ENCODE measurements at places on chromosomes 5 and 9. TPM values are rescaled to one million over a fixed set of nuclear protein-coding genes. Genes with fewer than 3 reads are reported as not detected.

GRCh38 chr9:12735665-12736064 lies 39.2 kb upstream of the LURAP1L start:
- DNase-seq, result no peak

- no peak for DNase-seq
Measured at GRCh38 chr5:180523629-180524466, 29.7 kb downstream of the CNOT6 start.

The FREM1 gene
- polyA plus RNA-seq, result 15.1 TPM

DNA sequence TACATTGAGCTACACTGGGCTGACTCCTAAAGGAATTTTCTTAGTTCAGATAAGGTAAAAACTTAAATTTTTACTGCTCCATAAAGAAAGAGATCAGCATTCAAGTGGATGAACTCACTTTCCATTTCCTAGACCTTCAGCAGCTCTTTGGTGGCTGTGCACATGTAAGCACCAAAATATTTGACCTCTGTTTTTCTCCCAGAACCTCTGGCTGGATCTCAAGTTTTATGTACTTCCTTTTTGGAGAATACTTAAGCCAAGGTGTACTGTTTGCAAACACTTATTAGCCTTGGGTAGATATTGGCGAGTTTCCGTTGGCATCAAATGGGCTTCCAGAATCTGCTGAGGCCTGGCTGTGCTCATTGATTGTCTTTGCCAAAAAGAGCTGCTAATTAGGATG lies 10.3 kb downstream of the TNC start:
- no peak for DNase-seq

The MLANA gene
- 0.25 TPM for polyA plus RNA-seq

DNA sequence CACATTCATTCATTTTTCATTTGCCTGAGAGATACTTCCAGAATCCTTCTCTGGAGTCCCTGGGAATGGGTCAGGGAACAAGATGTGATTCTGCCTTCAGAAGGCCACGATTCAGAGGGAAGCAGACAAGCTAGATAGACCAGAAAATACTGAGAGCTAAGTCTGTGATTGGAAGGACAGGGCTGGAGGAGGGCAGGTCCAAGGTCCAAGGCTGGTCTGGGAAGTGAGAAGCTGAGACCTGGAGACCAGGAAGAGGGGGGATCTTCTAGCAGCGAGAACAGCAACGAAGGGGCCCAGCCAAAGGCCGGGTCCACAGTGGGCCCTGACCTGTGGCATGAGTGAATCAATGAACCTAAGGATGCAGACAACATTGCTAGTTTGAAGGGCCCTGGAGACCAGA lies 4.1 kb upstream of the IER5L start:
- no peak for DNase-seq

DNA sequence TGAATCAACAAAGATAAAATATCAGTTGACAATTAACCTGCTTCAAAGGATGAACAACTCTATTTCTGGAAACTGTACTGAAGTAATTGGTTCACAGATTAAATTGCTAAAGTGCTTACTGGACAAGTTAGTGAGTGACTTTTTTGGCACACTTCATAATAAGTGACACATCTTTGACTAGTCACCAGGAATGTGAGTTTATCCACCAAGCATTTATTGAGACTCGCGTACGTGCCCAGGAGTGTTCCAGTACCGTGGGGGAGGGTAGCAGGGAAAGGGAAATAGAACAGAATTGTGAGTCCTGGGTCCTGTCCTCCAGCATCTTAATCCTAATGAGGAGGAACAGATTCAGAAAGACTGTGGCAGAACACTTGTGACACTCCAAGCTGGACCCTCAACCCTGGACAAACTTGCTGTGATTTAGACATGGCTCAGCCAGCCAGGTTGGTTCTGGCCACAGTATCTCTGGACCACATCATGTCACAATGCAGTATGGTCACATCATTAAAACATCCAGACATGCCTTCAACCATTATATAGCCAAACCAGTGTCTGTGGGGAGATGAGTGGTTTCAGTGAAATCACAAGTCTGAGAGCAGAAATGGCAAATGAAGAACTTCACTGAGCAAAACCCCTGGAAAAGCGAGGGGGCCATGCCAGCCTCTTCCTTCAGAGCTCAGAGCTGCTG lies 623.1 kb downstream of the BNC2 start:
- no peak for DNase-seq

DNA sequence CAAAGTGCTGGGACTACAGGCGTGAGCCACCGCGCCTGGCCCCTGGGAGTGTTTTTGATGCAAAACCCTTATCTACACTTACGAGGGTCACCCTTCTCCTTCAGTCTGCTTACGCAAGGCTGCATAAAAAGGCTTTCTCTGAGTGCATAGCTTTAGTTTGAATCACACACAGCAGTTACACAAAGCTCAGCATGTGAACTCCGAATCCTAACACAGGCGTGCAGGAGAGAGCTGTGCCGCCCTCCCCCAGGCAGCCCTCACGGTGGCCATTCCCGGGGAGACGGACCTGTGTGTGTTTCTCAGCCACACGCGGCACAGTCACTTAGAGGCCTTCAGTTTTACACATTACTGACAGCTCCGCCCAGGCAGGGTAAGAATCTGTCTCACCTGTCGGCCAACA lies 26.7 kb downstream of the EXD3 start:
- no peak for DNase-seq

GRCh38 chr5:15554542-15554941 lies 54.6 kb downstream of the FBXL7 start:
- no peak for DNase-seq

GRCh38 chr5:35863159-35863558 lies 6.5 kb downstream of the IL7R start:
- no peak for DNase-seq

GRCh38 chr5:112183103-112183711 lies 235.9 kb downstream of the EPB41L4A start:
- DNase-seq, result no peak

DNA sequence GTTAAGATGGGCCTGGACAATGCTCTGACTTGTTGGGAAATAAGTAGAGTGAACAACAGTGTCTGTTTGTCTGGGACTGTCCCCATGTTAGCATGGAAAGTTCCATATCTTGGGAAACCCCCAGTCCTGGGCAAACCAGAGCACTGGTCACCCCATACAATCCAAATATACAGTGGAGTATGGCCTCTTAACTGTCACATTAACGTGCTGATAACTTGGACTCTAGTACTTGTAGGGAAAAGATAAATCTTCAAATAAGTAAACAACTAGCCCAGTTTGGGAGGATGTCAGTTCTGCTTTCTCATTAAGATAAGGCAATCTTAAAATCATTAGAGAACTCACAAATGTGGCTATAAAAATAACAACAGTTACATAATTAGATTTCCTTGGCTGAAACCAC lies 47.6 kb upstream of the JAK2 start:
- no peak for DNase-seq

GRCh38 chr5:83708170-83708569 lies 12.5 kb downstream of the HAPLN1 start:
- no peak for DNase-seq

- no peak for DNase-seq
Measured at GRCh38 chr5:75663579-75664284, 52.5 kb downstream of the ANKDD1B start.

DNA sequence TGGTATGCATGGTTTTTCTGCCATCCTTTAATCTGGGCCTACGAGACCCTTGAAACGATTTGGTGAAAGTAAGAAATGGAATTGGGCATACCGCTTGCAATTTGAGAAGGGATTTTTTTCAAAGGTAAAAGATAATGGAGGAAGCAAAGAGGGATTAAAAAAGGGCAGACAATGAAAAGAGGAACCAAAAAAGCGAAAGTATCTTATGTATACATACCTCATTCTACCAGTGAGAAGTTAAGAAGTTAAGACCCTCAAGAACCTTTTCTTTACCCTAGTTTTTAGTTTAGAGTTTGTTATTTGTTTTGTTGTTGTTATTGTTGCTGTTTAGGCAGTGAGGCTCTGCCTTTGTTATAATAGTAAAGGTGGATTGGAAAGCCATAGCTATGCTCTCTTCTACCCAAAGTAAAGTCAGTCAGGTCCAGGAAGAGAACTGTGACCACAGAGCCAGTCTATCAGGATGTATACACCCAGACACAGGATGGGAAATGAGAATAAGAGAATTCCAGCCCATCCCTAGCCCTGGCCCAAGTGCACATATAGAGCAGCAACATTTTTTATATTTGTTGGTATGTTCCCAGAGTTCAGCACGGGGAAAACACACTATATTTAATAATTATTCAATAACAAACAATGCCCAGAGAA lies 166.6 kb downstream of the RFX3 start:
- no peak for DNase-seq

GRCh38 chr5:127002390-127002789 lies 28.0 kb downstream of the MARCHF3 start:
- no peak for DNase-seq

The RAB3C gene
- polyA plus RNA-seq, result not detected
